Neuronal stem cell (in vitro differentiated cells): ENCODE measurements at places on chromosomes 4 and X.

- no peak for DNase-seq
Observed at GRCh38 chr4:98744372-98745150, 86.2 kb upstream of the TSPAN5 start.

- DNase-seq, result no peak
Observed at GRCh38 chrX:48972220-48973164, 848 bp upstream of the KCND1 start.

DNA sequence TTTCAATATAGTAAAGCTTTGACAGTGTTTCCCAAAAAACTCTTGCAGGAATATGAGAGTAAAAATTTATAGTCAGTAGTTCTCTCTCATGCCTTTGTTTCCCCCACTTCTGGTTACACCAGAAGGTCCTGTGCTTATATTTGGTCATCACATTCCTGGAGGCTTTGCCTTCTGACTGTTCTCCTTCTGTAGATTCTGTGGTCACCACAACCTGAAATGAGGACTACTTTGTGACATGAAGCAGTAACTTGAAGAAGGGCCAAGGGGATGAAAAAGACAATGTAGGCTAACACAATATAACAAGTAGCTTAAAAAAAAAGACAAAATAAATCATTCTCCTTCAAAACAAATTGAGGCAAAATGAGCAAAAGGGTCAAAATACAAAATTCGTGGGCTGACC lies 366.2 kb upstream of the NR3C2 start:
- no peak for DNase-seq

- no peak for DNase-seq
Observed at GRCh38 chrX:129634541-129634940, 20.2 kb downstream of the APLN start.

- DNase-seq, result no peak
Observed at GRCh38 chrX:88584283-88584682, 162.7 kb upstream of the CPXCR1 start.

DNA sequence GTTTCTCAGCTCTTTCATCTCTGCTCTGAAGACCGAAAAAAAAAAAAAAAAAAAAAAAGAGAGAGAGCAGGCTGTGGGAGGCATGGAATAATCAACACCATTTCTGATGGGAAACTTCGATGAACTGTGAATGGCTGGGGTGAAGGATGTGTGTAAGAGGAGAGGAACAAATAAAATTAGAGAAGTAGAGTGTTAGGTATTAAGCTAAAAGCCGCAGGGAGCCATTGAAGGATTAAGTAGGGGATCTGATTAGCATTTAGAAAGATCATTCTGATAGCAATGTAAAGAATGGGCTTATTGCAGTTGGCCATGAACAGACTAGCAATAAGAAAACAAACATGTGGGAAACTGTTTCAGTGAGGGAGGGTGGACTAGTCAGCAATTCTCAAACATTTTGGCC lies 33.6 kb upstream of the JADE1 start:
- no peak for DNase-seq

GRCh38 chrX:41148553-41148952 lies 63.3 kb downstream of the USP9X start:
- DNase-seq, result no peak

- no peak for DNase-seq
Observed at GRCh38 chrX:78048052-78048451, 56.0 kb upstream of the PGK1 start.

DNA sequence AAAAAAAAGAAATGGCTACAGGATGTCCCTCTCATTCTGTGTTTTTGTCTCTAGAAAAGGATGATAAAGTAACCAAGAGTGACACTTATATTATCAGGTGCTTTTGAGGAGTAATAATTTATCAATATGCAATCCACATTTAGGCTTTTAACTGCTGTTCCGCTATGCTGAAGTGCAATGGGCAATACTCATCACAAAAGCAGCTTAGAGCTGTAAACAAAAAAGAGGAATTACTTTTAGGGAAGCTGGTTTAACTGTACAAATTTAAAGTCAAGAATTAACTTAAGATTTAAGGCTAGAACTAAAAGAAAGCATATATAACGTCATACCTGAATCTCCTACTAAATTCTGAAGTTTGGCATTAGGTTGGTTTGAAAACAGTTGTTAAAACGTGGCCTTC lies 93.5 kb upstream of the DDX3X start:
- DNase-seq, result no peak

DNA sequence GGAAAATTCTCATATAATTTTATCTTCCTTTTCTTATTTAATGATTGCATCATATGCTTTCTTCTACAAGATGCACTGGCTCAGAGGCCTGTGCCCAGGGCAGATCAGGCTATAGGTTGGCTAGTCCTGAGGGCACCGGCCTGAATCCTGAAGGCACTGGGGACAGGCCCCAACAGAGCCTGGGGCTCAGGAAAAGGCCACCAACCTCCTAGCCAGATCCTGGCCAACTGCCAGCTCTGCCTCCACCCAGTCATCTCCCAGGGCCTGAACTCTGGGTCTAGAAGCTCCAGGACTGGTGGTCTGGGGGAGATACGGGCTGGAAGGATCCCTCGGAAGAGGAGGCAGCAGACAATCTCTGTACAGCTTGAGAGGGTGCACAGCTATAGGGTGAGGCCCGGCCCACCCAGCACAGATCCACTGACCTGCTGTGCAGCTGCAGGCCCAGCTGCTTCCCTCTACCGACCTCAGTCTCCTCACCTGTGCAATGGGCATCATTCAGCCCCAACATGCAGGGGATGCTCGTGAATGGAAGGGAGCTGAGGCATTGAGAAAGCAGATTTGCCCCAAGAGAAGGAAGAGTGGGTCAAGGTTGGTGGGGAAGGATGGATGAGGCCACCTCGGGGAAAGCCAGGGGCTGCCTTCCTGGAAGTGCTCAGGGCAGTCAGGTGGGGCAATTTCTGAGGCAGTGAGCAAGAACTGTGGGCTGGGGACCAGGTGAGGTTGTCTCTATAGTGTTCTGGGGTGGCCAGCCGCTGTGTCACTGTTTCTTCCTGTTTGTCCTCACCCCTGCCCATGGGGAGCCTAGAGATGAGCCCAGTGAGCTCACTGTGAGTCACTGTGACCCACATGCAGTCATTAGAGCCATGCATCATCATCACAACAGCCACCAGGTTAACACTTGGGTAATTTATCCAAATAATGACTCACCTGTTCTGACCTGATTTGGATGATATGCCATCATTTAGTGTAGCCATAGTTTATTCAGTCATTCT lies 22.4 kb upstream of the XAGE2 start:
- DNase-seq, result no peak

- no peak for DNase-seq
Observed at GRCh38 chrX:136130931-136131833, 16.2 kb upstream of the FHL1 start.

DNA sequence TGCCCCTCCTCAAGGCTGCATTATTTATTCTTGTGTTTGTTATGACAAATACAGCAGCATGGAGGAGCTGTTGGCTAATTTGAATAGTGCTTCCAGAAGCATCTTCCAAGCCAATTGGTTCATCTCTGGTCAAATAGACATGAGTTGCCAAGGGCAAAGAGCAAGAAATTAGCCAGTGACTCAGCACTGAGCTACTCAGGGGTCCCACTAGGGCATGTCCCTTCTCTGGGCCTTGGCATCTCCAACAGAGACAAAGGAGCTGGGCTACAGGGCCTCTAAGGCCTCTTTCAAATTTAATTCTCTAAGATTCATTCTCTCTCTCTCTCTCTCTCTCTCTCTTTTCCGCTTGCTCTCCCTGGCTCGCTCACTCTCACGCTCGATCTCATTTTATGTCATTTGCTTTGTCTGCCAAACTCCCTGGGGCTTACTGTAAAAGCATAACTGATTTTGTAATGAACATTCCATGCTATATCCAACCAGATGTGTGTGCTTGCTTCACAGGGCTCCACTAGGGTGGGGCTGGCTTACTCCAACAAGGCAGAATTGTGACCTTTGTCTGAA lies 86.7 kb upstream of the MAGEA4 start:
- DNase-seq, result no peak

DNA sequence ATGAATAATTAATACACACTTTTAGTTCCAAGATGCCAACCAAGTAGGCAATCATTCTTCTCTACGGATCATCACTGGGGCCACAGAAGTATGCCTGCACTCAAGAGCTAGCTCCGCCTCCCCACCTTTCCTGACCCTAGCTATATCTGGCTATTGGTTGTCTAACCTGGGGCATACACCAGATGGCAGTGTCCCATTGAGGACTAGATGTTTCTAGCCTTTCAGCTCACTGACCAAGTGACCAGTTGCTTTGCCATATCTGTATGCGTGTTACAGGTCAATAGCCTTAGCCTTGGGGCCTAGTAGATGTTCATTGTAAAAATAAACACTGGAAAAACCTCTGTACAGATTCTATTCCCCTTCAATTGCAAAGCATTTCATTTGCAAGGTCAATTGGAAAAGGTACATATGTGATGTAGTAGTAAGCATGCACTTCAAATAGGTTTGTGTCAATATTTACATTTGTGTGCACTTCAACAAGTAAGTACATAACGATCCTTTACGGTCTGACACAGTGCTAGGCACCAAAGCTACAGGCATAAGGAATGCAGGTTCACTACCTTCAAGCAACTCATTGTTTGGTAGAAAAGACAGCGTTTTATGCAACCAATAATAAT lies 521.7 kb downstream of the PPARGC1A start:
- DNase-seq, result peak; percentile 48

DNA sequence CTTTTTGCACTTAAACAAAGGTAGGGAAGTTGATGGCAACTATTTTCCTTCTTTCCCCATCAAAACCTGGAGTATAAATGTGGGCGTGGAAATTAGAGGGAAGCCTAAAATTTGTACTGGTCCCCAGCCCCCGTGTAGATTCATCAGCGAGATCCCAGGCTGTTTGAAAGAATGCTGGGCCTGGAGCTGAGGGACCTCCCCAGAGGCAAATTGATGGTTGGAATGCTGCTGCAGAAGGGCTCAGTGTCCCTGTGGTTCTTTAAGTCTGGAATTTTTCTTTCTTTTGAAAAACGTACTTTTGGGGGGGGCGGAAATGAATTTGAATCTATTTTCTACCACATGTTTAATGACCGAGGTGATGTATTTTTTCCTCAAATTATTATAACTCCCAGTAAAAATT lies 197.2 kb downstream of the CBR4 start:
- no peak for DNase-seq

DNA sequence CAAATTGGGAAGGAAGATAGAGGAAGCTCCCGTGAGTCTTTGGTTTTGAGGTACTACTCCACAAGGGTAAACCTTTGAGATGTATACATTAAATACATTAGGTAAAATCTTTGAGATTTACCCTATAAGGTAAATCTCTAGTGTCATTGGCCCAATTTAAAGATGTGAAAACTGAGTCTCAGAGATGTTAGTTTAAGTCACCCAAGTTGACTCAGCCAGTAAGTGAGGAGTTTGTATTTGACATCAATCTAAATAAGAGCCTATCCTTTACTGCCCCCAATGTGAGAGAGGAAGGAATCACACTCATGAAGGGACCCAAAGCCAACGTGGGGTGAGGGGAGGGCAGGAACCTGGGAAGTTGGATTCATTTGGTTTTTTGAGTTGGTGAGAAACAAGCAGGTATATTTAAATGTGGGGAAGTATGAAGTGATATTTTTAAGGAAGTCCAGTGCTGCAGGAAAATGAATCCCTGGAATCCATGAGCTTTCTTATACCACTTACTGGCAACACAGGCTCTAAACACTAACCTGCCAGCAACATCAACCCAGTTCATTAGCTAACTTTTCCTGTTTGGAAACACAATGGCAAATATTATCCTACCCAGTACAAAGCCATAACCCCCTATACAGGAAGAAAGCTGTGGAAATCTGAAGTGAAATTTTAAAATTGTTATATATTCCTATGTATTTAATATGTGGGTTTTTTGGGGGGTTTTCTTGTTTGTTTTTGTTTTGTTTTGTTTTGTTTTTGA lies 55.3 kb downstream of the PALLD start:
- no peak for DNase-seq

GRCh38 chr4:120731561-120731960 lies 191.0 kb downstream of the PRDM5 start:
- no peak for DNase-seq

GRCh38 chr4:26558166-26558895 lies 25.6 kb upstream of the TBC1D19 start:
- no peak for DNase-seq

DNA sequence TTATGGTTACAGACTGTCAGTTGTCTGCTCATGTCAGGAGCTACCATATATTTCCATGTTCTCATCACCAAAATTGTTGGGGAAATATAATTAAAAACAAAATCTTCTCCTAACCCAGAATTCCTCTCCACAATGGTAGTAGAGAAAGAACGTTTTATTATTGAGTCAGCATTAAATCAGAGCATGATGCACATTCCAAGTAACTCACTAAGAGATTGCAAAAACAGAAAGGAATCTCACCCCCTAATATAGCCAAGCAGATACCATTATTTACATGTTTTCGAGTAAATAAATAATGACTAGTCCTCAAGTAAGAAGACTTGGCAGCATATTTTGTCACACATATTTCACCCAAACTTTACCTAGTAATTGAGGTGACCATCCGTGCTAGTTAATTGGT lies 36.2 kb upstream of the ARHGEF6 start:
- DNase-seq, result no peak

DNA sequence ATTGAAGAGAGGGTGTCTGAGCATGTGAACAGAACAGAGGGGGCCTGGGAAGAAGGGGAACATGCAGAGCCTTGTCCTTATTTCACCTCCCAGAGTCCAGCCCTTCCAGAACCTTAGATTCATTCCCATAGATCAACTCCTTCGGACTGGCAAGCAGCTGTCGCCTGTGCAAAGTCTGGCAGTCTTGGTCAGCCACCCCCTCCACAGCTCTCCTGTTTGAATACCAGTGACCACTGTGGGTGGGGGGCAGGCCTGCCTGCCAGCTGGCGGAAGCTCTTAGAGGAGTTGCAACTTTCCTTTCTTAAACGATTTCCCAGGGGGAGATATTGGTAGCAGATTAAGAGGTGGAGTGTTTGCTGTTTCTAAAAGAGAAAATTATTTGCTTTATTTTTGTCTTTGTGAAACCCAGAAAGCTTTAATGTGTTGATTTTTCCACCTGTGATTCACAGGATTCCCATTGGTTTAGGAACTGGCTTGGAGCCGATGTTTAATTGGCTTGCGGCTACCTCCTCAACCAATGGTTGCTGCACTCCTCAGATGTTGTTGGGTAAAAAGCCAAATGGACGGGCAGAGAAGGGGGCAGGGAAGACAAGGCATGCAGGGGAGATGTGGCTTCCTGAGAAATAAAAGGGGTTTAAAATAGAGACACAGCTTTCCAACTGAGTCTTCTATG lies 62.2 kb upstream of the PRPS1 start:
- peak; percentile 54 for DNase-seq

DNA sequence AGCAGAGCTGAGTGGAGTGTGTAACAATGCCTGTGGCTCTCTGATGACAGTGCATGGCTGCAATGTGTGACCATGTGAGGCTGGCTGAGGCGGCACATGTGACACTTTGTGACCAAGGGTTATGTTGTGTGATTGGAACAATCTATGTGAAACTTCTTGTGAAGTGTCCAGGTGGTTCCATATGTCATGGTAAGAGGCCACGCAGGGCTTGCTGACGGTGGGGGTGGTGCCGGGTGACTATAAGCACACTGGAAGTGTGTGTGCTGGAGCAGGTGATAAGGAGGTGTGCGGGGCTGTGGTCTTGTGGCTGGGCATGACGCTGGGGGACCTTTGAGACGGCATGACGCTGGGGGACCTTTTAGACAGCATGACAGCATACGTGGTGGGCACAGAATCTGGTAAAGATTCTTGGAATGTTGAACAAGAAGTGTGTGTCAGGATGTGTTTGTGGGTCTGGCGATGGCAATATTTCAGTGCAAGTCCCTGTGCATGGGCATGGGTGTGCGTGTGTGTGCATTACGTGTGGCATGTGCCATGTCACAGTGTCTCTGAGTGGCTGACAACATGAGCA lies 7.4 kb upstream of the HDAC6 start:
- no peak for DNase-seq
